BE2C (cell line): ENCODE measurements at places on chromosomes 3 and 15.

DNA sequence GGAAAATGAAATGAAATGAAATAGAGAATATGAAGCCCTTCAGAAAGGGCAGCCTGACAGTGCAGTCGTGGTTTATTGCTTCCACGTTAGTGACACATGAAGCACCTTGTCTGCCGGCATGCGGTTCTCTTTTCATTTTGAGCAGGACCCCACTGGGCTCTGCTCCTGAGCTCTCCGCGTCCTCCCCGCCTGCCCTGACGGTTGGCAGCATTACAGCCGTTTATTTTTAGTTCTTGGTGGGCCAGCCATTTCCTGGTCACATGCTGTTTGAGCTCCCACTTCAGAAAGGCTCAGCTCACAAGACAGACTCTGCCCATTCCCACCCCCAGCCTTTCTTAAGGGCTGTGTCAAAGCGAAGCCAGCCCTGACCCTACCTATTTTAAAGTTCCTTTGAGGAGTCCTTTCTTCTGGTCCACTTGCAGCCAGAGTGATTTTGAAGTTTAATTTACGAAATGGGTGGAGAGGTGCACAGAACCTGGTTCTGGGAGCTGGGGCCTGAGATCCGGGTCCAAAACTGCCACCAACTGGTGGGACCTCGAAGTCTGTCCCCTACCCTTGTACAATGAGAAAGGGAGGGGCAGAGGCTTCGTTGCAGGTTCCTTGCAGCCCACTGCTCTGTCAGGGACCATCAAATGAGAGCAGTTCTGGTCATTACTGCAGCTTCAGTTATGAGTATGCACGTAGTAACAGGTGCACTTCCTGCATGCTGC is 60.1 kb downstream of the MGLL start:
- DNase-seq = no peak

DNA sequence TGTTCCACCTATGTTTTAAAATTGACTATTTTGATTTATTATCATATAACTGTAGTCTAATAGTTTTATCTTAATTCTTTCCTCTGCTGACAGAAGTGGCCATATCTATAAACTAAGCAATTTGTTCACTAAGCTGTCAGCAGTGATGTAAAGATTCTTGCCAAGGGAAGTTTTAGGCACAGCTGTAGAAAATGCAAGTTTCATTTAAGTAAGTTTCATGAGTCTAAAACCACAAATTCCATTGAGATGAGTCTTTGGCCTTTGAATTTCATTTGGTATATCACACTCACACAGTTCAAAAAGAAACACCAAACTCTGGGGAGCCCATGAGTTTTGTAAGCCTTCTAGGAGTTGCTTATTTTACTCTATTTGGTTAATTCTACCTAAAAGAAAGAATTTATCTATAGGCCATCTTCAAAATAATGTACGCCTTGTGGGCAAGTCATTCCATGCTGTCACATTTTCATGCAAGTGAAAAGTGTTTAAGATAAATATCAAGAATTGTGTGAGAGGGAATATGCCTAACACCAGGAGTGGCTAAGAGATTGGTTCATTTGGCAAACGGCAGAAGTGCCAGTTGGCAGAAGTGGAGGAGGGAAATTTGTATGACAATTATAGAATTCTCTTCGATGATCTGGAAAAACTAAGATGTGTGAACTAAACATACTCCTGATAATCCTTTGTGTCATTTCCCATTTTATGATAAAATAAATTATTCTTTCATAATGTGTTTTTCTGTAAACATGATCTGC is 292.9 kb downstream of the ZIC4 start:
- DNase-seq = no peak

GRCh38 chr3:196947860-196948441 is 5.6 kb upstream of the NCBP2 start:
- DNase-seq = no peak

- DNase-seq = no peak
Measured at GRCh38 chr3:14561051-14561960, 21.2 kb upstream of the GRIP2 start.

DNA sequence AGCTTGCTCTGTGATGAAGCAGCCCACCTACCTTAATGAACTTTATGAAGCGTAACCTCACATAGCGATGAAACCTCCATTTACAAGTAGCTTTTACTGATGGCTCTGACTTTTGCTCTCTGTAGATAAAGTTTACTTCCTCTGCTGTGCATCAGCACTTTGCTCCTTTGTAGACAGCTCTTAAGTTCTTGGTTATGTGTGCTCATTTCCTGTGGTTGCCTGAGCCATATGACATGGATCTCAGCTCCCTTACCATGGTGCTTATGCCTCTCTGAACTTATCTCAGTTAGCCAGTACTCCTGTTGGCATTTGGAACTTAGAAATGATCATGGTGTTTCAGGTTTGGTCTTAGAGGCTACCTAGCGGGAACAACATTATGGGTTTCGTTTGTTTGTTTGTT is 7.8 kb downstream of the MFSD1 start:
- DNase-seq = no peak

DNA sequence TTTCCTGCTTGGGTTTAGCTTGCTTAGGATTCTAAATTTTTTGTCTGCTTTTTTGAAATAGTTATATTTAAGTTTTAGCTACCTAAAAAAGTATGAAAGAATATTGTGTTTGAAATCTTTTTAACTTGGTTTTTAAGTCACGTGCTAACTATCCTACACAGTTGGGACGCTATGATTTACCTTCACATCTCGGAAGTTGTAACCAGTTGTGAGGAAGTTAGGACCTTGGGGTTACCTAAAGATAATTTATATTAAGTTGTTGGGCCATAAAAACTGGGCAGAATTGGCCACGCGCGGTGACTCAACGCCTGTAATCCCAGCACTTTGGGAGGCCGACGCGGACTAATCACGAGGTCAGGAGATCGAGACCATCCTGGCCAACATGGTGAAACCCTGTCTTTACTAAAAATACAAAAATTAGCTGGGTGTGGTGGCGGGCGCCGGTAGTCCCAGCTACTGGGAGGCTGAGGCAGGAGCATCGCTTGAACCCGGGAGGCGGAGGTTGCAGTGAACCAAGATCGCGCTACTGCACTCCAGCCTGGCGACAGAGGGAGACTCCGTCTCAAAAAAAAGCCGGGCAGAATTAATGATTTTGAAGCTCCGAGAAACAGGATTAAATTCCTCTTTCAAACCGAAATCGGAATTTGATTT is 1.0 kb downstream of the ZFAND6 start:
- DNase-seq = no peak

GRCh38 chr3:170780955-170781354 is 89.0 kb downstream of the RPL22L1 start:
- DNase-seq = no peak

GRCh38 chr15:64987136-64987535 is 2.6 kb downstream of the SPG21 start:
- no peak for DNase-seq

DNA sequence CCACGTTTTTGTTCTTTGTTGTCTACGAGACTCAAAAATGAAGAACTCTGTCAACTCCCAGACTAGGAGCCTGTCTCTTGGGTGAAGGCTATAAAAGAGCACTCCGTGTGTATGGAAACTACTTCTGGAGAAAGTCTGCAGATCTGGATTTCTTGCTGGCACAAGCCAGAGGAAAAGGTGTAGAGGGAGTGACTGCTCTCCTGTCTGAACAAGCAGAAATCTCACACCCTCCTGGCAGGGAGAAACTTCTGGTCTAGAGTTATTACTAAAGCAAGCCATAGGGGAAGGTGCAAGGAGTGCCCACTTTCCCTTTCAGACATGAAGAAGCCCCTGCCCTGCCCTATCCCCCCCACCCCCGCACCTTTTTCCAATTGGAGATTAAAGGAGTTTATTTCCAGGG is 9.5 kb downstream of the PLAAT1 start:
- no peak for DNase-seq

DNA sequence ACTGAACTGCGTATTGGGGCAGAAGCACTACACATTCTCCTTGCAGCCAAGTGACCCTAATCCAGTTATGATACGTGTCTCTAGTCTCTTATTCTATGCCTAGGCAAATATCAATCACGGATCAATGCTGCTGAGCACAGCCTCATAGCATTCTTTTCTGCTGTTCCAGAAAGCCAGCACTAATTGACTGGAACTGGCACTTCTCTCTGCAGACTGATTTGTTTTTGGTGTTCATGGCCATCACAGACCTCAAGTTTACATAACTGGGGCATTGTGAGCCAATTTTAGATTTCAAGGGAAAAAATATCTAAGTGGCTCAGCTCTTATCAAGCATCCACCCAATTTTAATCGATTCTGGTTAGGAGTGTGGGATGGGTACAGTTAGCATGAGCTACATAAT is 37.9 kb downstream of the GLDN start:
- DNase-seq = no peak

DNA sequence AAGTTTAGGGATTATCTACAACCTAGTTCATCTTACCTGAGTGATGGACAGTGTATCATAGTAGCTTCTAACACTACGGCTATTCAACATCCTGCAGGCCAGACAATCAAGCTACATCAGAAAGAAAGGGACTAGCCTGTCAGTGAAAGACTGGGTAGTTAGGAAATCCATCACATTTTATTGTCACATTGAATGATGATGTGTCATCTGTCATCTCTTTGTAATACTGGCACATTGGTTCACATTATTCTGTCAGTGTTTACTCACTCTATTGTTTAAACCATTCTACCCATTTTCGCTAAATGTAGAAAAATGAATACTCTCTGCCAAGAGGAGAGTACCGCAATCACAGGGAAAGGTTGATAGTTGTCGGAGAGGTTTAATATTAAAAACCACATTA is 1155.8 kb downstream of the TUSC7 start:
- DNase-seq = no peak

GRCh38 chr3:126691765-126692164 is 12.3 kb upstream of the CHCHD6 start:
- no peak for DNase-seq
